CD4-positive, alpha-beta T cell treated with Interleukin-21 for 1 hour (primary cell): ENCODE measurements at places on chromosomes 11 and 22.
A peak's percentile ranks its signal among the peaks of the same experiment; 100 is the strongest.

DNA sequence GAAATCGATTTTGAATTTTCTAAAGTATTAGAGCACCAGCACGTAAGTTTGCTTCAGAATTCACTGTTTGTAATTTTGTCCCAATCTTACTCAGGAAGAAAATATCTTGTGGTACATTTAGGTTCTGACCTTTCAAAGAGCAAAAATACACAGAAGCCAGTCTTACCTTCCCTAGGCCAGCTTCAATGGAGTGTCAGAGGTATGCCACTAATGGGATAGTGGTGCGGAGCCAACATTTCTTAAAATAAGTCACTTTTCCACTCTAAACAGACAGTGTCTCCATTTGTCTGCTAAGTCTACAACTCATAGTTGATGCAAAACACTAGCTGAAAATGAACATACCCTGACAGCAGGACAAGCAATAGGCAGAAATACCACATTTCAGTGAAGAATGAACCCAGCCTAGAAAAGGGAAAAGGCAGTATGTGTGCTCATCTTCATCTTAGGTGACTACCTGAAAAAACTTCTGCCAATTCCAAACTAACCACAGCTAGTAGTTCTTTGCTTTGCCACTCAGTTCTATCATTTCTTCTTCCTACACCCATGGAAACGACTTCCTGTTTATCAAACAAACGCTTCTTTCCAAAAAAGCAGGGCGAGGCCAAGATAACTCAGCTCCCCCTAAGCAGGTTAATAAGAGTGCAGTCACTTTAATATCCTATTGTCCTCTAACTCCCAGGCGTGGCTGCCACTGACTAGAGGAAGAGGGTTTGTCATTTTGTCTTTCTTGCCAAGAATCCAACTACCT lies 94.0 kb upstream of the APOA1 start:
- DNase-seq: peak; percentile 88

DNA sequence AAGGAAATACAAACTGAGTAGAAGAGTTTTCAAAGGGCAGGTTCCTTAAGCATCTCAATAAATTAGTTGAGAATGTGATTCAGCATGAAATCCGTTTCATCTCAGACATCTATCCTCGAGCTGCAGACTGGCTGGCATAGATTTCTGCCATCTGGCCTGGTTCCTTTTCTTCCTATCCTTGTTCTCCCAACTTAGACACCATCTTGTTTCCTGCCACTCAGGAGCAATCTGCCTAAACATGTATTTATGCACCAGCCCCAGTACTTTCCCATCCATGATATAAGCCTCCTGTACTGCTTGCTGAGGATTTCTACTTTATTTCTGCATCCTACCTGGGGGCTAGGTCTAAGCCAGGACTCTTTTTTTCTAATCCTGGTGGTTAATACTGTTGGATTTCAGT lies 359.1 kb upstream of the C11orf87 start:
- no peak for DNase-seq

- DNase-seq: no peak
Observed at GRCh38 chr11:35316161-35316560, 103.2 kb downstream of the SLC1A2 start.

GRCh38 chr22:48938741-48939140 lies 888.9 kb downstream of the BRD1 start:
- DNase-seq: no peak

- no peak for DNase-seq
Observed at GRCh38 chr11:115226556-115226955, 277.7 kb downstream of the CADM1 start.

DNA sequence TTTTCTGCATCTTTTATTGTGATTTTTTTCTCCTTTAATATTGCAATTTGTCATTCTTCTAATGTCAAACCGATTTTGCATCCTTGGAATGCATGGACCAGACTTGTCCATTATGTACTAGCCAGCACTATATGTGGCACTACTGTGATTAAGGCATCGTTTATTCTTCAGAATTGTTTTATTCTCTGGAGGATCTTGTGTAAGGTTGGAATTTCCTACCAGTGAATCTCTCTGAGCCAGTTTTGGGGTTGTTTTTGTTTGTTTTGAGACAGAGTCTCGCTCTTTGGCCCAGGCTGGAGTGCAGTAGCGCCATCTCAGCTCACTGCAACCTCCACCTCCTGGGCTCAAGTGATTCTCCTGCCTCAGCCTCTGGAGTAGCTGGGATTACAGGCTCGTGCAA lies 58.5 kb downstream of the IGLL5 start:
- DNase-seq: no peak
